ENCODE measurements at places on chromosomes 13 and 19.

GRCh38 chr13:101880581-101880980 is 428.1 kb downstream of the ITGBL1 start:
- no peak for DNase-seq

GRCh38 chr19:9009935-9010651 is at the start of gene MUC16:
TSS of gene MUC16 (minus strand) at chr19:9010409.
- no peak for DNase-seq

- DNase-seq, result no peak
These were observed 329.3 kb downstream of the SUCLA2 start for GRCh38 chr13:47671776-47672175.

DNA sequence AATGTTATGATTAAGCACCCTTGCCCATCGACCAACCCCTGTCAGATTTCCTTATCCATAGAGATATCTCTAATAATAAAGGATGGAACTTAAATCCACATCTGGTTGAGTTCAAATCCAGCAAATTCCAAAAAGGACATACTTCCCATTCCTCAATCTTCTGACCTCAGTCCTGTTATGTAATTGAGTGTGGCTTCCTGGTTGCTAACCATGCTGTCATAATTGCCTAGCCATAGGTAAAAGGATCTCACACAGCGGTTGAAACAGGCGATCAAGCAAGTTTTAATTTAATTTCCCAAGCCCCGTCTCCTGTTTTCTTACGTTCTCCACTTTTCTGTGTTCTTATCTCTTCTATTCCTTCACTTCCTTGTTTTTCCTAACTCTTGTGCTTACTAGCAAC is 550.3 kb downstream of the GPC6 start:
- DNase-seq, result no peak

DNA sequence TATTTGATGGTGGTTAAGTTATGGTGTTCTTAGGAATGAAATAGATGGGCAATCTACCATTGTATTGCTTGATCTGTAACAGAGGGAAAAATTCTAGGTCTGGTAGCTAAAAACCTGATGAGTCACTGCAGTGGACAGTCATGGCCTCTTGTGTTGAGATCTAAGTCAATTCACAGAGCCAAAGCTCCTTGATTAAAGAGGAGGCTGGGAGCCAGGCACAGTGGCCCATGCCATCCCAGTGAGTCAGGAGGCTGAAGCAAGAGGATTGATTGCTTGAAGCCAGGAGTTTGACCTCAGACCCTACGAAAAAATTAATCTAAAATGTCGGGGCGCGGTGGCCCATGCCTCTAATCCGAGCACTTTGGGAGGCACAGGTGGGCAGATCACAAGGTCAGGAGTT is 67.1 kb upstream of the KPNA3 start:
- DNase-seq, result no peak

- DNase-seq, result no peak
These were observed 27.2 kb upstream of the ATP1A3 start for GRCh38 chr19:42021185-42021584.

DNA sequence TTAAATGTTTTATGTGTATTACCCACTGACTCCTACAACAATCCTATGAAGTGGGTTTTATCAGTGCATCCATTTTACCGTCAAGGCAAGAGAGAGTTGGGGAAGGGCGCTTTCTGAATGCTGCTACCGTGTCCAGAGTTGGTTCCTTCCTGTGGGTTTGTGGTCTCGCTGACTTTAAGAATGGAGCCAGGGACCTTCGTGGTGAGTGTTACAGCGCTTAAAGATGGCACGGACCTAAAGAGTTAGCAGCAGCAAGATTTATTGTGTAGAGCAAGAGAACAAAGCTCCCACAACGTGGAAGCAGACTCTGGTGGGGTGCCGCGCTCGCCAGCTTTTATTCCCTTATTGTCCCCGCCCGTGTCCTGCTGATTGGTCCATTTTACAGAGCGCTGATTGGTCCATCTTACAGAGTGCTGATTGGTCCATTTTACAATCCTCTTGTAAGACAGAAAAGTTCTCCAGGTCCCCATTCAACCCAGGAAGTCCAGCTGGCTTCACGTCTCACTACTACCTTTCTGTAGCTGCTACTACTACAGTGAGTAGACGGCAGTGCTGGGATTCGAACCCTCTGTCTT is 6.1 kb downstream of the OSCAR start:
- DNase-seq, result no peak

DNA sequence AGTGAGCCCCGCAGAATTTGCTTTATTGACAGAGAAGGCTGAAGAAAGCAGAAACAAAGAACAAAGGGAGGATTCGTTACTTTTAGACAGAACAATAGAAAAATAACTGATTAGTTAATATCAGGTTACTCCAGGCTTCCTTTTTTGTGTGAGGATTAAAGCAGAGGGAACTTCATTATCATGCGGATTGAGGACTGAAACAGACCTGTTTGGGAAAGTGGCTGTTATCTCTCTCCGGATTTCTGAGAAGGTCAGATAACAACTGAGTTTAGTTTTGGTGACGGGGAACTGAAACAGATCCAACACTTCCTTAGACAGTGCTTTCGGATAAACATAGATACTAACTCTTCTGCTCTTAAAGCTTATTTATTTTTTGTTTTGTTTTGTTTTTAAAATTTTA is 246.4 kb upstream of the ZNF507 start:
- no peak for DNase-seq

- DNase-seq, result no peak
These were observed 270.6 kb downstream of the FGF14 start for GRCh38 chr13:102131246-102131645.

DNA sequence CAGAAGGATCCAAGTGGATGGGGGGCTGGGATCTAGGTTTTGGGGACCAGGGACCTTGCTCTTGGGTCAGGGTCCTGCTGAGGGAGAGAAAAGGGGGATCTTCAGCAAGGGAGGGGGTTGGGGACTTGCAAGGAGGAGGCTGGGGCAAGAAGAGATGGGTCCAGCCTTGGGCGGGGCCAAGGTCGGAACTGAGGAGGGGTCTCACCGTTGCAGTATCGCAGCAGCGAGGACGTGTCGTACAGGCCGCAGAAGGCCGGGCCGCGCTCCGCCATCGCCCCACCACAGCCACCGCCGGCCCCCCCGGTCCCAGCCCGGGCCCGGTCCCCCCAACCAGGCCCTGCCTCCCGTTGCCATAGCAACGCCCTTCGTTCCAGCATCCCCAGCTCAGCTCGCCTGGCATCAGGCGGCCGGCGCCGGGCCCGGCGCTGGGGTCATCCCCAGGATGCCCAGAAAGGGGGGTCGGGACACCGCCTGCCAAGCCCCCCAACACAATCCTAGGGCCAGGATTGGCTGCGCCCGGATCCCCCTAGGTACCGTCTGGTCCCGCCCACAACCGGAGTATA is 6.0 kb upstream of the EML2 start:
- no peak for DNase-seq

- DNase-seq, result no peak
These were observed 2.4 kb downstream of the KLC3 start for GRCh38 chr19:45342911-45343310.

DNA sequence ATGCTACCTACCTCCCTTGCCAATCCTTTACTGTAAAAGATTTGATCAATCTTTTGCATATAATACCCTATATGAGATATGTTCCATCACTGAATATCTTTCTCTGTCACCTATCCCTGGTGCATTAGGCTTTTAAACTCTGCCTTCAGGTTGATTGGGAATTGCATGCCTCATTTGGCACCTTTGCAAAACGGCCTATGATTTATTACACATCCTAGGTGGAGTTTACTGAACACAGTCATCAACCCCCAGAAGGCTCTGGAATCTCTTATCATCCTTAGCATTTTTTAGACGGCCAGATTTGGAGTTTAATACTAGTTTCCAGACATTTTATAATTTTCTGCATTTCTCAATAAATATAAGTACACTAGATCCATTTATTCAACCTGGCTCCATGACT is 448.4 kb upstream of the SLC10A2 start:
- no peak for DNase-seq
